B cell (primary cell): ENCODE measurements at places on chromosomes 6 and 20.

DNA sequence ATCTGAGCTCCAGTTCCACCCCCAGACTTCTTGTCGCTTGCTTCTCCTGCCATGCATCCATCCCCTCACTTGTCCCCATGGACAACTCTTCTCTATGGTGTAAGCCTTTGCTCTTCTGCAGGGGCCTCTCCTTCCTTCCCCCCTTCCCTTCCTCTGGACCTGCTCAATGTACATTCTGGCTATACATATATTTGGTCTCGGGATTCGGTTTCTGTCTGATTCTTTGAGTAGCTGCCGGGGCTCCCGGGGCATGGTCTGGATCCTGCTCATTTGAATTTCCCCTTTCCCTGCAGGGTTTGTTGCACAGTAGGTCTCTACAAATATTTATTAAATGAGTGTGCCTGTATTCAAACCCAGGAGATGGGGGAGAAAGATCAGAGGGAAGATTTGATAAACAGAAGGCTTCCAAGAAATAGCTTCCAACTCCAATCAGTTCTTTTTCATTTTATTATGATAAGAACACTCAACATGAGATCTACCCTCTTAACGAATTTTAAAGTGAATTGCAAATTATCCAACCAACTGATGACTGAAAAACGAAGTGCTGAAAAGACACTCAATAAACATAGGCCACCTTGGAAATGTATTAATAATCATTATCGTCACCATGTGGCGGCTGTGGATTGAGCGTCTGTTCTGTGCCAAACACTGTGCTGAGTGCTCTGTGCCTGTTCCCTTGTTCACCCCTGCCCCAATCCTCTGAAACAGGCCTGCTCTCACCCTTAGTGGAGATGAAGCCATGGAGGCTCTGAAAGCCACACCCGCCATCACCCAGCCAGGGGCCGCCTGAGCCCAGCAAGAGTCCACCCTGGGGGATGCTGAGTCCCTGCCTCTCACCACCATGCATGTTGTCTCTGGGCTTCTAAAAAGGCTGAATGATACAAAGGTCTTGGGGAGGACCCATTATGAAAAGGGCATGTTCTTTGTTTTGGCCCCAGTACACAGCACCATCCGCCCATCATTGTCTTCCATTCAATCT is 34.3 kb upstream of the APCDD1L start:
- no peak for DNase-seq

GRCh38 chr6:106600329-106600728 is 29.0 kb downstream of the RTN4IP1 start:
- DNase-seq = no peak

GRCh38 chr6:85314586-85314985 is 135.3 kb upstream of the NT5E start:
- DNase-seq = no peak

DNA sequence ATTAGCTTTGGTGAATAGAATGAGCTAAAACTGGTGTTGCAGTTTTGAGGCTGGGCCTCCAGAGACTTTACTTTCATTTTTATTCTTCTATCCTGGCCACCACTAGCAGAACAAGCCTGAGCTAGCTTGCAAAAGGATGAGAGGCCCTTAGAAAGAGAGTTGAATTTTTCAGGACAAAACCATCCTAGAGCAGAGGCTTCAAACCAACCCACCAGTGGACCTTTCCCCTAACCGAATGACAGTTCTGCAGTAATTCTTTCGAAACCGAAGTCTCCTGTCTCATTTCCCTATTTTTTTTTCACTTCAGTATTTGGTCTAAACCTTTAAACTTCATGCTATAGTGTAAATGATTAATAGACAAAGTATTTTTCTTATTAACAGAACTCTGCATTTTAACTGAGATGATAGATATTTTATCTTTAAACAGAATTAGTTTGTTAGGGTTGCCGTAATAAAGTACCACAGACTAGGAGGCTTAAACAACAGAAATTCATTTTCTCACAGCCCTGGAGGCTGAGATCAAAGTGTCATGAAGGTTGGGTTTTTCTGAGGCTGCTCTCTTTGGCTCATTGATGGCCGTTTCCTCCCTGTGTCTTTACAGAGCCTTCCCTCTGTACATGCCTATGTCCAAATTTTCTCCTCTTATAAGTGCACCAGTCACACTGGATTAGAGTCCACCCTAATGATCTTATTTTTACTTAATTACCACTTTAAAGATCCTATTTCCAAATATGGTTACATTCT is 80.6 kb upstream of the PAK5 start:
- no peak for DNase-seq

GRCh38 chr20:3146732-3147341 is 12.8 kb downstream of the FASTKD5 start:
- no peak for DNase-seq

DNA sequence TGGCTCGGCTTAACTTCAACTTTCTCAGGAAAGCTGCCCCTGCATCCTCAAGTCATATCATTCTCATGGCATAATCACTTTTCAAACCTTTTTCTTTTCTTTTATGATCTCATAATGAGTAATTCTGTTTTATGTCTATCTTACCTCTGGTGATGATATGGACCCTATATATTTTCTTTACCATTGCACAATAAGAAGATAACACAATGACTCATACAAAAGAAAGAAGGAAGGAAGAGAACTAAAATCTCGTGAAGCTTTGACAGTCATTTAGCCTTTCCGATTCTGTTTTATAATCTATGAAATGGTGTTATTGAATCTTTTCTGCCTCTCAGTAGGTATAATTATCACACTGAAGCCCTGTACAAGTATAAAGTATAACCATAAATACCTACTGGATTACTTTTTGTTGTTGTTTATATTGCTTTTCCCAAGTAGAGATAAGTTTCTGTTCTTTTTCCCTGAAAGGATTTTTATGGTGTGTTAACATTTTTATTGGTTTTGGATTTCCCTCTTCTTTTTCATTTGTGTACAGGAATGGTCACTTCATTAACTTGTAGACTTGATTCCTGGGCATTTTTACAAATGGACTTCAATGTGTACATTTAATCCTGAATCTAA is 300.9 kb downstream of the LAMA2 start:
- no peak for DNase-seq

- DNase-seq = no peak
These were observed 345 bp upstream of the CST5 start for GRCh38 chr20:23879811-23880374.

DNA sequence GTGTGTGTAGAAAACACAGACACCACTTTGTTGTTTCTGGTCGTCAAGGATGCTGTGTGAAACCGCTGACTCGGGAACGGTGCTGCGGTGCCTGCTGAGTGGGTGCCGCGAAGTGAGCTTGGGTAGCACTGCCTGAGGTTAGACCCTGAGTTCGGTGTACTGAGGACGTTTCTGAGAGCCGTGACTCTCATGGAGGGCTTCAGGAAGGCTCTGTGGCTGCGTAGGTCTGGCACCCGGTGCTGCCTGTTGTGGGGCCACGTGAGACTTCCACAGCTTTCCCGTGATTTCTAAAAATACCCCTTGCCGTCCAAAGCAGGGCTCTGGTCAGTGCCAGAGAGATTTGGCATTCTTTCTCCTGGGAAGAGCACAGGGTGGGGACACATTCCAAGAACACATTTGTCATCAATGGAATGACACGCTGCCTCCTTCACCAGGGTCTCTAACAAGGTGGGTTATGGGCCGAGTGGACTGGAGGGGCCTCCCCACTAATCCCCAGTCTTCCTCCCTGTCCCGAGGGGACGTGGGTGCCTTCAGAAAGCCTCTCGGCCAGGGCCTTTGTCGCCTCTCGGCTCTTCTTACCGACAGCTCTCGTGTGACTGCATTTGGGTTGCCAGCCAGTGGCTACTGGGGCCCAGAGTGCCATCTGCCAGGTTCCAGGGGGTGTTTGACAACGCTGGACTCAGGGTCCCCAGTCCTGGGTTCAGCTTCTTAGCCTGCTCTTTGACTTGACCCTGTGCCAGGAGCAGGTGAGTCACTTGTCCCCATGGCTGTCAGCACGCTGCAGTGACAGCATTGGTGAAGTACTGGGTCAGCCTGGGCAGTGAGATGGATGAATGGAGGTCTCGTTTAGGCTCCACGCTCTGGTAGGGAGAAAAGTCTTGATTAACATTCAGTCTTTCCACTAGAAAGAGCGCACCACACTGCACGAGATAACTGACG is 62.2 kb downstream of the SYNJ2 start:
- DNase-seq = no peak

DNA sequence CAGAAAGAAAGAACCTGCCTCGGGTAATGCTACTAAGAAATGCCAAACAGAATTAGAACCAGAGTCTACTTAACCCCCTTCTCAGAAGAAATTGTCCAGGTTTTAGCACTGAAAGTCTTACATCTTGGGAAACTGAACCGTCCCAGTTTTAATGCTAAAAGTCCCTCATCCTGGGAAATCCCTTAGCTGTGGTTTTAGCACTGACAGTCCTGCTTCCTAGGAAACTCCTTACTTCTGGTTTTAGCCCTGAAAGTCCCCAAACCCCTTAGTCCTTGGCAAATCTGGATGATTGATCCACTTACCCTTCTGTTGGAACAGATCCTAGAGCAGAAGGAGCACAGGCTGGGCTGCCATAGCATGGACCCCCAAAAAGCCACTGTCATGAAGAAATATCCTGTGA is 4.8 kb upstream of the TMEM14A start:
- DNase-seq = no peak

- DNase-seq = no peak
These were observed 35.7 kb downstream of the CSNK2A1 start for GRCh38 chr20:507761-508332.

- DNase-seq = no peak
These were observed 18.7 kb downstream of the IL20RA start for GRCh38 chr6:137025786-137026730.

DNA sequence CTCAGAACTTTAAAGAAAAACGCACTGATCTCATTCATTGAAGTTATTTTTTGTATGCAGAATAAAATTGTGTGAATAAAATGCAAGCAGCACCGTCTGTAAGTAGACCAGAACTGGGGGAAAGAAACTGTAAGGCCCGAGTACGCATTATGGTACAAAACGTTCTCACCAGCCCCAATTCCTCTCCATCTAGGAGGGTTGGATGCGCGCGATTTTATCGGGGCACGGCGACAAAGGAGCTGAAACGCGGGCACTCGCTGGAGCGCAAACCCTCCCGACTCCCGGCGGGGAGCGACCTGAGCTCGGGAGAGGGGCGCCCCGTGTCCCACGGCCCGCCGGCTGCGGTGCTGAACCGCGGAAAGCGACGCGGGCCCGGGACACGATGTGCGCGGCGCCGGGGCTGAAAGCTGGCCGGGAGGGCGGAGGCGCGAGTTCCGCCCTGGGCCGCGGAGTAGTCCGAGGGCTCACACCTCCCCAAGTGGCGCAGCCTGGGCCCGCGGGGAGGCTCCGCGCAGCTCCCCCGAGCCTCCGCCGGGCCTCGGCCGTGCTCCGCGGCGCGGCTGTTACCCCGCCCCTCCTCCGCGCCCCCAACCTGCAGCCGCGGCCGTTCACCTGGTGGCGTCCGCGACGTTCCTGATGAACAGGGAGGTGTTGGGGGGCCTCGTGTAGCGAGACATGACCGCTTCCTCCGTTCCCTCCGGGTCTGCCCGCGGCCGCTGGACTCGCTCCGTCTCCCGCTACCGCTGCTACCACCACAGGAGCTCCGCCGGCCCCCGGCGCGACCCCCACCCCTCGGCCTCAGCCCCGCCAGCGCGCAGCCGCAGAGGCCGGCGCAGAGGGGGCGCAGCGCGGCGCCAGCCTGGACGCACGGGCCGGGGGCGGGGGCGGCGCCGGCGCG is at the start of gene SRSF12:
TSS of gene SRSF12 (minus strand) at position 861 of the 898 bp plus-strand sequence. CDS start at position 677, 184 bp downstream.
- peak; percentile 57 for DNase-seq

GRCh38 chr6:139497345-139497961 is 123.0 kb upstream of the CITED2 start:
- no peak for DNase-seq

DNA sequence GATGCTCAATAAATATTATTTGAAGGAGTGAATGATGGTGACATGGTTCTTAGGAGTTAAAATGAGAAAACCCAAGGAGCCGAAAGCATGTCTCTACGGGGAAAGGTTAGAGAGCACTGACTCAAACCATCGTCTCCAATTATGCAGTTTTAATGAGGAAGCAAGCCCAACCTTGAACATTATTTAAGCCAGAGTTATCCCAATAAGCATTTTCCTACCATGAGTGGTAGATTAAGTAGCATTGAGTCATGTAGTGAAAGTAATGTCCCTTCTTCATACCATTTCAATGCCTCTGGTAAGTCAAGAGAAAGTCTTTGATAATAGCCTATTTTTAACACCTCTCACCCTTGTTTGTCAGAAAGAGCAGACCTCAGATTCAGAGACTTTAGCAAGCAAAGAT is 13.5 kb downstream of the TSHZ2 start:
- no peak for DNase-seq

DNA sequence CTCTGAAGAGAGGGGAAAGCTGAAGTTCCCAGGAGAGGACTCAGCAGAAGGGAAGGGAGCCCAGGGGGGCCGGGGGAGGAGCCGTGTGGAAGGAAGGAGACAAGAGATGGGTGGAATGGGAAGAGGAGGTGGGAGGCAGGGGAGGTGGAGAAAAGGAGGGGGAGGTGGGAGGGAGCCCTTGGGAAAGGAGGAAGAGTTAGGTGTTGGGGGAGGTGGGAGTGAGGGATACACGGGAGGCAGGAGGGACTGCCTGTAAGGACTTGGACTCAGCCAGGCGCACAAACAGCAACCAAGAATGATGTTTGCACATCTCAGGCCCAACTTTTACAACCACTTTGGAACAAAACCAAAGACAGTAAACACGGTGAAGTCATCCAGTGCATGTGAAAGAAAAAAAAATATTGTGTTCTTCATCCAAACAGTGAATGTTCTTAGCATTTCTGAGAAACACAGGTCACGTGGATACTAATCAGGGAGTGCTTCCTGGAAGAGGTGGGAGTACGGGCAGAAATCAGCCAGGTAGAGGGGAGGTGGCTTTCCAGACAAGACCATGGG is 17.4 kb upstream of the LSM14B start:
- no peak for DNase-seq

GRCh38 chr20:62825333-62825985 is 8.6 kb downstream of the COL9A3 start:
- no peak for DNase-seq

DNA sequence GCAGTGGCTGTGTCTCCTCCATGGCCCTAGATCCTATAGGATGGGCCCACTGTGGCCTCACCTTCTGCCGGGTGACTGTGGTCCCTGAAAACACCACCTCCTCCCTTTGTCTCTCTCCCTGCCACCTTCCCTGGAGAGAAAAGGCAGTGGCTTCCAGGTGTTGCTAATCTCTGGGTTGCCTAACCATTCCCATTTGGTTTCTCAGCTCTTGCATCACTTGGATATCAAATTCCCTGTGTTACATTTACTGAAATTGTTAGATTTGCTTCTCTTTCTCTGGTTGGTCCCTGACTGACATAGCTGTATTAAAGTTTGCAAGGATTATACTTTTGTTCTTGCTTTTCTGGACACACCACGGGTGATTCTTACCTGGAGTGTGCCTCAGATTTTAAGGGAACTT is 9.3 kb upstream of the ZFP64 start:
- no peak for DNase-seq

DNA sequence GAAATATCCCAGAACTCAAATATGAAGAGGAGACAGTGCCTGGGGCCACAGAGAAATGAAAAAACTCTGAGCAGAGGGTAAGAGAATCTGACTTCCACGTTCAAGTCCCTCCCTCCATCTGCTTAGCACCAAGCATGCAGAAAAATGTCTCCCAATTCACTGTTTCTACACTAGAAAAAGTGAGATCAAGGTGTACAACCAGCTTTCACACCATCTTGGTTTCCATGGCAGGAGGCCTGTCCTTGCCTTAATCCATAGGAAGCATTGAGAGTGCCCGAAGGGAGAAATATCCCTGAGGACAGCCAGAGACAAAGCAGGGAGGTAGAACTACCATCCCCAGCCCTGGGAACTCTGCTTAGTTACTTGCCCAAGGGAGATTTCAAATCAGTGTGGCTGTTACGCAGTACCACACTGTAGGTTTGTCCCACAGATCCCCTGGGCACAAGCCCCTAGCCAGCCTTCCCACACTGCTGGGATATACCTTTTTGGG is 82.9 kb downstream of the SCML4 start:
- DNase-seq = no peak

- no peak for DNase-seq
These were observed 23.3 kb upstream of the CST3 start for GRCh38 chr20:23661002-23661429.
